Cortex of kidney (tissue), 1 donor: ENCODE measurements at places on chromosomes 13 and 19.

- no peak for DNase-seq
Observed at GRCh38 chr13:24187185-24187584, 26.7 kb downstream of the SPATA13 start.

GRCh38 chr13:74732736-74733385 is 598.7 kb upstream of the KLF12 start:
- DNase-seq: no peak

GRCh38 chr13:49315756-49316482 is 68.2 kb downstream of the CDADC1 start:
- no peak for DNase-seq

DNA sequence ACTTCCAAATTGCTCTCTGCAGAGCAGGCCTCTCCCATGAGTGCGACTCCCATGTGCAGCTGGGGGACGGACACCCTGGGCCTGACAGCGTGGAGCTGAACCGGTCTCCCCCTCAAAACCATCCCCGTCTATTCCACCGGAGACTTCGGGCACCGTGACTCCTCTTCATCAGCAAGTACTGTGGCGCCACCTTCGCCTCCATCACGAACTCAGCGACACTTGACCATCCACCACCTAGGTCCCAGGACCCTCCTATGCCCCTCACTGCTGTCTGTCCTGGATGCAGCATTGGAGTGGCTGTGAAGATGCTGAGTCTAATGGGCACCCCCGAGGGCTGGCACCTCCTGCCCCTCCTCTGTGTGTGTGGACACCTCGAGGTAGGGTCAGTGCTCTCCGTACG is 20.6 kb downstream of the CILP2 start:
- no peak for DNase-seq

- no peak for DNase-seq
Observed at GRCh38 chr13:99357131-99357596, 50.0 kb upstream of the GPR183 start.
